CMK (cell line): ENCODE measurements at places on chromosomes 12 and 14.

GRCh38 chr12:31951008-31951407, 8.2 kb upstream of the RESF1 start:
- no peak for DNase-seq

DNA sequence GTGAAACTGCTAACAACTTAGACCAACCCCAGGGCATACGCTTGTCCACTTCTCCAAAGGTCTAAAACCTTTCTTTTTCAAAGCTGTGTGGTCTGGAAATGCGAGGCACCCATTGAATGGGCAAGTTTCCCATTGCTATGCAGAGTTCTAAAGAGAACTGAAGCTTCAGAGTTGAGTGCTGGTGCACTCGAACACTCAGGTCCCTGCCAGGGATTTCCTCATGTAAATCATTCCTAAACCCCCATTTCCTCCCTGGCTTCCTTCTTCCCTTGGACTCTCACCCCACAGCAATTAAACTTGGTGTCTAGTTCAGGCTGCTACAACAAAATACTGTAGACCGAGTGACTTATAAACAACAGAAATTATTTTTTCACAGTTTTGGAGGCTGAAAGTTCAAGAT, 2.2 kb upstream of the PXN start:
- no peak for DNase-seq

DNA sequence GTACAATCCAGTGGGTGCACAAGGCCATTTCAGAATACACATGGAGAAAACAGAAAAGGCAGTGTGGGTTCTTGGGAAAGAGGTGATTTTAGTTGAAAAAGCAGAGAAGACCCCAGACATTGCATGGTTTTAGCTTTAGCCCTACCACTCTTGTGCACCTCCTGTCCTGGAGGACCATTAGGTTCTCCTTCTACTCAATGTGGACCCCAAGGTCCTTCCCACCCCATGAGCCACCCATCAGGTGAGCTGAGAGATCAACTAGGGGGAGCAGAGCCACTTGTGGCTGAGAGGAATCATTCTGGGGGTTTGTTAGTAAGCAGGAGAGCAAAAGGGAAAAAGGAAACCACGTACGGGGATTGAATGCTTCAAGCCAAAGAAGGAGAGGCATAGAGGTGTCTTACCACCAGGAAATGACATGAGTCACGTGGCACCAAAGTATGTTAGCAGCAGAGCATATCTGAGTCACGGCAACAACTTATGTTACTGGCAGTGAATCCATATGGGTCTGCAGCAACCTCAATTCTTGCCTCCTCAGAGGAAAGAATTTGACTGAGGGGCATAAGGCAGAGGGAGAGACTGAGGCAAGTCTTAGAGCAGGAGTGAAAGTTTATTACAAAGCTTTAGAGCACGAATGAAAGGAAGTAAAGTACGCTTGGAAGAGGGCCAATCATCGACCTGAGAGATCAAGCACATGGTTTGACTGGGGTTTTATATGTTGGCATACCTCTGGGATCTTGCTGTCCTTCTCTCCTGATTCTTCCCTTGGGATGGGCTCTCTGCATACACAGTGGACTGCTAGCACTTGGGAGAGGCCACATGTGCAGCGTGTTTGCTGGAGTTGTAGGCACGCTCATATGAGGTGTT, 73.9 kb downstream of the HSD17B6 start:
- DNase-seq, result no peak

GRCh38 chr14:100434033-100434601, 111.0 kb downstream of the SLC25A47 start:
- no peak for DNase-seq

- peak; percentile 24 for DNase-seq
Measured at GRCh38 chr14:76844223-76844622, 18.0 kb downstream of the LRRC74A start.

GRCh38 chr14:71574976-71575375, 357.3 kb upstream of the RGS6 start:
- DNase-seq, result no peak

DNA sequence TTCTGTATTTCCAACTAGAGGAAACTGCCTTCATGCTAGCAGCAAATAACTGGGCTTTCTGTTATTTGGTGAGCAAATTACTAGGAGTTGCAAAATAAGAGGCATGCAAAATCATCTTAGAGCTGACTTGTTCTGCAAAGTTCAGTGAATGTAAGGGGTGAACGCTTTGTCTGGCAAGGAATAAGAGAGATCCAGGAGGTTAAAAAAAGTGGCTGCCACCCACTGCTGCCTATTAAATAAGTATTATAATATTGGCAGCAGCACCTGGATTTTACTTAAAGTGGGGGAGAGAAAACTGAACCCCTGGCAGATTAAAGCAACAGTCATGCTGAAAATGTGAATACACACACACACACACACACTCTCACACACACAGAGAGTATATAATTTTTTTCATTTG, 557.0 kb downstream of the FLRT2 start:
- no peak for DNase-seq

- DNase-seq, result no peak
Measured at GRCh38 chr12:26786865-26787514, 46.0 kb downstream of the ITPR2 start.

GRCh38 chr14:71620401-71620800, 311.8 kb upstream of the RGS6 start:
- no peak for DNase-seq

- no peak for DNase-seq
Measured at GRCh38 chr12:108321688-108322087, 17.4 kb downstream of the CMKLR1 start.

DNA sequence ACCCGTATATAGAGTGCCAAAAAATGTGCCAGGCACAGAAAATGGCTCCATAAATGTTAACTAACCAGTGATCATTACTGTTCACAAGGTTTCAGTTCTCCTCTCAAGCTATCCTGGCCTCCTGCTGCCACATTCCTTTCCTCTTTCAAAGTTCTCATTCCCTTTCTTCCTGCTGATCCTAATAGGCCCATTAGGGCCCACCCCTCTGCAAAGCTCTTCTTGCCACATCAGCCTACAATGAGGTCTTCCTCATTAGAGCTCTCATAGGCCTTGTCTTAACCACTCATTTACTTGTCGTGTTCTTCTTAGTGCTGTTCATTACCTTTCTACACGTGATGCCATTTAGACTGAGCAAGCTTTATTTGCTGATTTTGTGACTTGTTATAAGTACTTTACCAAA, 40.5 kb downstream of the RPS29 start:
- no peak for DNase-seq

GRCh38 chr12:29762637-29763300, 21.0 kb downstream of the TMTC1 start:
- no peak for DNase-seq

GRCh38 chr12:109715310-109716091, 1.9 kb downstream of the FAM222A start:
- no peak for DNase-seq

DNA sequence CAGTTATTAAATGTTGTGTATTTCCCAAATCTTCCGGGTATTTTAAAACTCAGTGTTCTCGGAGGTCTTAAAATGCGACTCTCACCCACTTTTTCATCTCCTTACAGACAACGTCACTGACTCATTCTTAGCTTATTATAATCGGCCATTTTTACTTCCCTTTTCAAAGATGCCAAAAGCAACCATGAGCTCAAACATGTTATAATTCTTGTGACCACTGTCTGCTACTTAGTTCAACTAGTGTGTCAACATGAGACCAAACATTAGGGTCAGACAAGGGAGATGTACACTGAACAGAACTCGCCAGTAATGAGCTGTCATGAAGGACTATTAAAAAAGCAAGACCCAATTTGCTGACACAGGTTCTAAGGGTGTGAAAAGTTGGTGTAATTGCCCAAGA, 4.2 kb upstream of the GRIP1 start:
- DNase-seq, result no peak

GRCh38 chr12:98997899-98998298, 352.8 kb downstream of the APAF1 start:
- no peak for DNase-seq

- DNase-seq, result no peak
Measured at GRCh38 chr14:101197595-101198397, 294.3 kb upstream of the RTL1 start.

- DNase-seq, result no peak
Measured at GRCh38 chr14:102913341-102914211, 8.9 kb upstream of the AMN start.

GRCh38 chr12:58387199-58387598, 445.8 kb downstream of the ATP23 start:
- no peak for DNase-seq

- DNase-seq, result no peak
Measured at GRCh38 chr14:89373185-89373584, 43.8 kb downstream of the FOXN3 start.

DNA sequence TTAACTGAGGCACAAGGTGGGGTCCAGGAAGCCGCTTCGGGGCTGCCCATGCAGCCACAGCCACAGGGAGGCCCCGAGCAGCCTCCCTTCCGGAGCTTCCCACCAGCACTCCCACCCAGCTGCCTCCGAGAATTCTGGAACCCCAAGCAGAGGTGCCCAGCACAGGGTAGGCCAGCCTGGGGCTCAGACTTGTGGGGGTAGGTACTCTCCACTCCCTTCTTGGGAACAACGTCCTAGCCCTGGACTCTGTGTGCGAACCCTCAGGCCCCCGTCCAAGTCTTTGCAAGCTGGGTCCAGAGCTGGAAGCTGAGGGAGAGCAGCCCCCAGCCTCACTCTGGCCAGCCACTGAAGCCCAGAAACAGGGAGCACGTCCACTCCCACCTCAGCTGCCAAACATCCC, 16.1 kb downstream of the ITPK1 start:
- no peak for DNase-seq

- DNase-seq, result no peak
Measured at GRCh38 chr14:105087308-105087962, 22.2 kb upstream of the GPR132 start.

- DNase-seq, result no peak
Measured at GRCh38 chr14:94690486-94690885, 78.3 kb downstream of the SERPINA3 start.

- DNase-seq, result no peak
Measured at GRCh38 chr12:5758347-5758746, 186.7 kb downstream of the ANO2 start.

GRCh38 chr12:98238515-98239130, 276.8 kb upstream of the TMPO start:
- DNase-seq, result no peak

DNA sequence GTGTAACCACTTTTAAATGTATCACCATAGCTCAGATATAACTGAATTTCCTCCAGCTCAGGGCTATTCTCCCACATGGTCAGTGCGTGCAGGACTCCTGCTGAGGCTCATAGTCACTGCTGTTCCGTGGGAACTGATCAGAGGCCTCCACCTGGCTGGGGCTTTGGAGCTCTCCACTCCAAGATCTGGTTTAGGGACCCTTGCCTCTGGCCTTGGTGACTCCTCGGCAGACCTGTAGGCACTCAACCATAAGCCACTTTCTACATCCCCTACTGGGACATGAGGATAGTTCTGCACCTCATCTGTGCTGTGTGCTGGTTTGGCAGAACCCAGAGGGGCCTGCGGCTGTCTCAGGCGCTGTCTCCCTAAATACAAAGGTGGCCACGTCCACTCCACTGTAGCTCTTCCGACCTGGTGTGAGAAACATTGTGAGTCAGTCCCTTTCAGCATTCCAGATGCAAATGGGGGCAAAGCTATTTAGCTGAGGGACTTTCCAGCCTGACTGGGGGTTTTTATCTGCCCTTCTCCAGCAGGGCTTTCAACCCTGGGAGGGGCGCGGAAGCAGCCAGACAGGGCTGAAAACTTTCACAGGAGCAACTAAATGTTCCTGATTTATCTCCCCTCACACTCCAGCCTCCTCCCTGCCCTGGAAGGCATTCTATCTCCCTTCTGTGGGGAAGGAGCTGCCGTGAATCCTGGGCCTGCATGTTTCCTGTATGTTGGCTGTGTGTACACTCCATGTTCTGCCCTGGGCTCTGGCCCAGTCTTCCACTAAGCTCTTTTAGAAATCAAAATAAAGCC, 218.3 kb upstream of the DAAM1 start:
- DNase-seq, result no peak

DNA sequence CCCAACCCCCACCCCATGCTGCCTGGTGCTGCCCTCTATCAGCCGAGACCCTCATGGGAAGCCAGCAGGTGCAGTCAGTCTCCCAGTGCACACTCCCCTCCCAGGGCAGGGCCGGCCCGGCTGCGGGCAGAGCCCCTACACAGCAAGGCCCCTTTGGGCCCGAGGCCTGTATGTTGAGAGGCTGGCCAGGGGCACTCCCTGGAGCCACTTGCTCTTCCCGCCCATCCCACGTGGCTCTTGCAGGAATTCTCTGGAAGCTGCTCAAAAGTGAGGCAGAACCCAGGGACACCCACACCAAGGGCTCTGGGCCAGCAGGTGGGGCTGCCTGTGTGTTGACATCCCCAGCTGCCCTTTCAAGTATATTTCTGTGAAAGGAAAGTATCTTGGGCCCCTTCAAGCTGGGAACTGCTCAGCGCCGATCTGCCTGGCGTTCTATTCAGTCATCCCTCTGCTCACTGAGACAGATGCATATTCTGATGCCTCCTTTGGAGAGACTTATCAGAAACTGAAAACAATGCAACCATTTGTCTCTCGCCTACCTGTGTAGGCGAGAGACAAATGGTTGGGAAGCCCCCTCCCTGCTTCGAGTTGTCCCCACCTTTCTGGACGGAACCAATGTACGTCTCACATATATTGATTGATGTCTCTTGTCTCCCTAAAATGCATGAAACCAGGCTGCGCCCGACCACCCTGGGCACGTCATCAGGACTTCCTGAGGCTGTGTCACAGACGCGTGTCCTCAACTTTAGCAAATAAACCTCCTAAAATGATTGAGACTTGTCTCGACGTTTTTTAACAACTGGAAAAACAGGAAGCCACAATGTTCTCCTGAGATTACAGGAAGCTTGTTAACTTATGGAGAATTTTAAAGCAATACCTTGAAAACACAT, 6.0 kb downstream of the GPR132 start:
- no peak for DNase-seq

- DNase-seq, result no peak
Measured at GRCh38 chr12:88922816-88923215, 342.5 kb upstream of the KITLG start.

GRCh38 chr12:14952299-14952921, 9.0 kb downstream of the ARHGDIB start:
- DNase-seq, result no peak

- DNase-seq, result no peak
Measured at GRCh38 chr12:106139422-106140171, 843 bp upstream of the NUAK1 start.

DNA sequence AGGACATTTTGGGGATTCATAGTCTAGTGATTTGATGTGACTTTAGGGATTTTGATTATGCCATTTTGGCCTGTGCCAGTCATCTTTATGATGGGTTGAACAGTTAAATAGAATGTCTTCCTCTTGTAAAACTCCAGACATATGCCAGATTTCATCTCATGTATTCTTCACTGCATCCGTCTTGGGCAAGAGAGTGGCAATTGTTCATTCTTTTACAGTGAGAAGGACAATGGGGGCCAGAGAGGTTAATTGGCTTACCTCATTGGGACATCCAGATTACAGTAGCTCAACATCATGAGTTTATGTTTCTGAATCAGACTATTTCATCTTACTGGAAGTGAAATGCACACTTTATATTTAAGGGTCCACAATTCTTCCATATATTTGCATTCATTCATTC, 108.2 kb upstream of the SLC38A2 start:
- no peak for DNase-seq

- DNase-seq, result no peak
Measured at GRCh38 chr12:119749666-119750065, 81.7 kb downstream of the PRKAB1 start.

- DNase-seq, result no peak
Measured at GRCh38 chr14:90741682-90741946, 74.6 kb downstream of the TTC7B start.

- DNase-seq, result no peak
Measured at GRCh38 chr12:51593021-51593420, 2.0 kb downstream of the SCN8A start.
